ENCODE measurements at places on chromosomes 1 and 21.

DNA sequence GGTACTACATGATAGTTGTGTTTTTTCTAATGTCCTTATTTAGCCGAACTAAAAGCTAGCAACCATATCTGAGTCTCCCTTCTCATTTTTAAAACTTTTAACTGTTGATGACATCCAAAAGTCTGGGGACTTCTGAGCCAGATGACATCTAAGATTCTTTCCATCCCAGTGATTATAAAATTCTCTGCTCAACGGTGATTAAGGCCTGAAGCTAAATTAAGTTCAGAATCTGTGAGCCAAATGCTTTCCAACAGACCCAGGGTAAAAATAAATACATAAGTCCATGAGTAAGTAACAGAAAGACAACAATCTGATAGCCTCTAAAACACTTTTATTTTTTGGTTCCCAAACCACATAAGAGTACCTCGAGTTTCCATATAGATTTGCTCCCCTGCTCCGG is 13.1 kb upstream of the PTP4A2 start:
- DNase-seq = no peak

DNA sequence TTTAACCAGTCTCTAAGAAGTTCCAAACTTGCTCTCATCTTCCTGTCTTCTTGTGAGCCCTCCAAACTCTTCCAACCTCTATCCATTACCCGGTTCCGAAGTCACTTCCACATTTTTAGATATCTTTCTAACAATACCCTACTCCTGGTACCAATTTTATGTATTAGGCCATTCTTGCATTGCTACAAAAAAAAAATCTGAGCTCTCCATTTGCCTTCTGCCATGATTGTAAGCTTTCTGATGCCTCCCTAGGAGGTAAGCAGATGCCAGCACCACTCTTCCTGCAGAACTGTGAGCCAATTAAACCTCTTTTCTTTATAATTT is 91.5 kb upstream of the ARTN start:
- DNase-seq = no peak

GRCh38 chr1:4421986-4422385 is 232.4 kb upstream of the AJAP1 start:
- DNase-seq = no peak

DNA sequence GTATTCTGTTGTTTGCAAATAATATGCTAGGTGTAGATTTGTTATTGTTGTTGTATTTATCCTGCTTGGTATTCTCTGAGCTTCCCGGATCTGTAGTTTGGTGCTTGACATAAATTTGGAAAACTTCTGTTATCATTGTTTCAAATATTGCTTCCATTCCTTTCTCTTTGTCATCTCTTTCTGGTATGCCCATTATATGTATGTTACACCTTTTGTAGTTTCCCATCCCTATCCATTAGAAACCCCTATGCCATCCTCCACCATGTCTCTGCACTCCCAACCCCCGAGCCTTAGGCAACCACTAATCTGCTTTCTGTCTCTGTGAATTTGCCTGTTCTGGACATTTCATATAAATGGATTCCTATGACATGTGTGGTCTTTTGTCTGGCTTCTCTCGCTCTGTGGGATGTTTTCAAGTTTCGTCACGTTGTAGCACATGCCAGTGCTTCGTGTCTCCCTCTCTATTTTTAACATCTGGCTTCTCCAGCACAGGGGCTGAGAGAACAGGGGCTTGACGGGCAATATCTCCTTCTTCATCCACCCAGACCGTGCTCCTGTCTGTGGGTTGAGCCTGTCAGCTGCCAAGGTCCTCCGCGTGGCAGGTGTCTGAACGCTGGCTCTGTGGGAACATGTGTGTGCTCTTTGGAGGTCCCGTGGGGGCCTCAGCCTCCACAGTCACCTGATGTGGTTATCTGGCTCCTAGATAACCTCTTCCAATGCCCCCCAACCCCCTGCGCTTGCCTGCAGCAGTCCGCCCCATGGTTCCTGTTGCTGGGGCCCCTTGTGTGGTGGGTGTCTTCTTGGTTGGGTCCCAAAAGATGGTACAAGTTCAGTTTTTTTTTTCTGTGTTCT is 32.8 kb upstream of the MAN1C1 start:
- DNase-seq = no peak

GRCh38 chr1:6424619-6425593 is at the start of gene ESPN:
TSS of gene ESPN (plus strand) at chr1:6424776. CDS start at chr1:6424956, 180 bp downstream.
- DNase-seq = no peak

- DNase-seq = no peak
These were observed 159.7 kb upstream of the C21orf91 start for GRCh38 chr21:17978895-17979294.

GRCh38 chr1:202068596-202068995 is 54.1 kb upstream of the GPR37L1 start:
- no peak for DNase-seq
